ENCODE measurements at places on chromosomes 12 and 14.

DNA sequence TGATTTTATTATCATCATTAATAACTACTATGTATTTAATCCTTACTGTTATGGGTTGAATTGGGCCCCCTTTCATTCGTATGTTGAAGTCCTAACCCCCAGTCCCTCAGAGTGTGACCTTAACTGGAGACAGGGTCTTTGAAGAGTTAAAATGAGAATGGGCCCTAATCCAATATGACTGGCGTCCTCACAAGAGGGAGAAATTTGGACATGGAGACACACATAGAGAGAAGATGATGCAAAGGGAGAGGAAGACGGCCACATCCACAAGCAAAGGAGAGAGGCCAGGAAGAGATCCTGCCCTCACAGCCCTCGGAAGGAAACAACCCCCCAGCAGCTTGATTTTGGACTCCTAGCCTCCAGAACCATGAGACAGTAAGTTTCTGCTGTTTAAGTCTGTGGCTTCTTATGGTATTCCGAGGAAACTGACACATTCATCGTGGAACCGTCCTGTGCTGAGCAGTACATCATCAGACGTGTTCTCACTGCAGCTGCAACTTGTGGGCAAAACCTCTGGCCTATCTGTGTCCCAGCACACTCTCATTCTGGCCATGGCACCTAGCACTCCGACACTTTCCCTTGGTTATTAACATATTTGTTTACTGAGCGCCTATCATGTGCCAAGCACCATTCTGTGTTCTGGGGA, 127.6 kb downstream of the SLC38A6 start:
- no peak for DNase-seq

DNA sequence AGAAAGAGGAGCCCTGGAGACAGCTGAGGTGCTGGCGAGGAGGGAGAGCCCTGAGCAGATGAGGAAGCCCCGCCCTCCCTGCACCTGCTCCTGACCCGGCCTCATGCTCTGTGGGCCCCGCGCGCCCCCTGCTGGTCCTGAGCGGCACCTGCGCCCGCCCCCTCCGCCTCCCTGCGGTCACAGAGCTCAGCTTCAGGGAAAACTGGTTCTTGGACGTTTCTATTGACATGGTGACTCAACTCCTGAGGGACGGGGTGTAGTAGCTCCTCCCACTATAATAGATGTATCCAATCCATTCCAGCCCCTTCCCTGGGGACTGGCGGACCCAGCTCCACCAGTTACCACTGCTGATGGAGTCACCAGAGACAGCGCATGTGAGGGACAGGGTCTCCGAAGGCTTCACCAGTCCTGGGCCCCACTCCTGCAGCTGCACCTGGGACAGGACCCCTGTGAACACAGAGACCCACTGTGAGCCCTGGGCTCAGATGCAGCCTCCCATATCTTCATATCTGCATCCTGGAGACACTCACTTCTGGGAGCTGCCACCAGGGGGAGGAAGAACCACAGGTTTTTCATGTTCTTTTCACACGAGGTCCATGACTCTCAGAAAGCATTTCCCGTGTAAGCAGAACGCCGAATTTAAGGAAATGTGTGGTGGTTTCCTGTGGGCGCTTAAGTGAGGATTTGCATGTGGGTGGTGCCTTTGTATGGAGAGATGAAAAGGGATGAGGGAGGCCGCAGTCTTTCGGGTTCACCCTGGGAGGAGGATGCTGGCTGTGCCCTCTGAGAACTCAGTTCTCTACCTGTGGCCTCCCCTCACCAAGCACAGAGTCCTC, 1346.4 kb downstream of the TMEM121 start:
- DNase-seq = peak; percentile 83

DNA sequence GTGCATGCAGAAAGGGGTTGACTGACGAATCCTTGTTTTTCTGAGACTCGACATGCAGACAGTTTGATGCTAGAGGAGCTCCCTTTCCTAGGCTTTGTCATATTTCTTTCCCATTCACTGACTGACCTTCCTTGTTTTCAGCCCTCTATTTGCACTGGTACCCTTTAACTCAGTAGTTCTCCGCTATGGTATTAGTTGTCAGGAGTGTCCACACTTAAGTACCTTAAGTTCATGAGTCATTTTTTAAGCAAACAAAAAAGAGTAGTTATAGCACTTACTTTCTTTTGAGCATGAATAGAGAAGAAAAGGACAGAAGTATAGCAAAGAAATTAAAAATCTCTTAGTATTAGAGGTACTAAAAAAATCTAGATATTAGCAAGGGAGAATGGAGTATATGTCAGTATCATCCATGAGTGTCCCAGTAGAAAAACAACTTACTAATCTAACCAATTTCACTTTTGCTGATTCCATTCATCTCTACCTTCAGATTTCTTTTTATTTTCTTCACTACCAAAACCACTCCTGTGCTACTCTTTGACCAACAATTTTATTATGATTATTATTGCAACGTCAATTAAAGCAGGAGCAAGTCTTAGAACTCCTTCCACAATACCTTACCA, 8.3 kb downstream of the ATP2B1 start:
- no peak for DNase-seq

DNA sequence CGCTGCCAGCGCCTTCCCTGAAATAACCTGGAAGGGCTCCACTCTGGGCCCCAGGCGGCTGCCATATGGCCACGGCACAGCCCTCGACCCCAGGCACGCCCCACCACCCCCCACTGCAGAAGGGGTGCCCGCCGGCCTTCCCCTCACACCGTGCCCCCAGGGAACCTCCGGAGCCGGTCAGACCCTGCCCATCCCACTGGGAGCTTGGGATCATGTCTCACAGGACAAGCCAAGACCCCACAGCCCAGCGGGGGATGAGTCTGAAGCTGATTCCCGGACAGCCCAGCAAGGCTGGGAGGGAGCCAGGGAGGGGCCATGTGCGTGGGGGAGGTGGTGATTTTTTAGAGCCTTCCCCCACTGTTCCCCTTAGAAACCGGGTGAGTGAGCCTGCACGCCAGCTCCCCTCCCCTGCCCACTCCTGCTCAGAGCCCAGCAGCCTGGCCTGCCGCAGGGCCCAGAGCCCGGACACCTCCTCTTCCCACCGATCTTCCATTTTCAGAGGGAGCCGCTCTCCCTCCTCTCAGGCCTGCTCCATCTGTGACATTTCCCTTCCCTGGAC, 1.4 kb downstream of the RIMBP2 start:
- no peak for DNase-seq

- no peak for DNase-seq
These were observed 426.4 kb downstream of the PCNX1 start for GRCh38 chr14:71333705-71334104.

GRCh38 chr12:49801141-49802063, 26.8 kb downstream of the NCKAP5L start:
- DNase-seq = no peak

GRCh38 chr14:54026671-54027070, 70.0 kb upstream of the BMP4 start:
- DNase-seq = no peak

DNA sequence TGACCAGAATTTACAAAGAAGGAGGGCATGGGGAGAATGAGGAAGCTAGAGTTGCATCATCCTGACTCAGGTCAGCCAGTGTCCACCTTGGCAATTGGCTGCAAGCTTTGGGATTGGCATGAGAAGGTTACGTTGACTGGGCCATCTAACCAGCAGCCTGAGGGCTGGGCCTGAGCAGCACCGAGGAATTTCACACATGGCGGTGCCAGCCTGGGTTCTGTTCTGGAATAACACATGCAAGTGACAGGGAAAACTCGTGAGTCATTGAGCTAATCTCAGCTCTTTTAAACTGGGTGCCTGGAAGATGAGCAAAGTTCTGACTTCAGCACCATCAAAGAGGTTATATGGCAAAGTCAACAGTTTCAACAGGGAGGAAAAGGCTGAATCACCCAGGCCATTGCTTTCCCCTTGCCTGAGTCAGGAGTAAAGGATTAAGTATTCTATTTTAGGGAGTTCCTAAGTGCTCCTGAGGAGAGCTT, 543.2 kb upstream of the TBX3 start:
- no peak for DNase-seq

- DNase-seq = no peak
These were observed 7.5 kb downstream of the NTF3 start for GRCh38 chr12:5439371-5439771.

- DNase-seq = no peak
These were observed 62.1 kb downstream of the ZFC3H1 start for GRCh38 chr12:71601546-71601945.

DNA sequence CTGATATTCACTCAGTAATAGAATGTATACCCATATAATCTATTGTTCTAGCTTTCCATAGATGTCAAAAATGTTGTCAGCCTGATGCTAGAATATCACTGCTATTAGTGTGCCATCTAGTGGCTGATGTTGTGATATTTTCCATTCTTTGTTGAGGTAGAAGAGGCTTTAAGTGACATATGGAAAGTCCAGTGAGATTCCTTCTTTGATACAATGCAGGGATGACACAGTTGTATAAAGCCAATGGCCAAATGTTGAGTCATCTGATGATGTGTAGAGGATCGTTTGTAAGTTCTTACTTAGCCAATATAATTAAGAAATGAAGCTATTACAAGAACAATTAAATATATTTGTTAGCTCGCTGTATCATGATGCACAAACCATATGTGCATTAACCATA, 58.1 kb upstream of the PCED1B start:
- peak; percentile 71 for DNase-seq

DNA sequence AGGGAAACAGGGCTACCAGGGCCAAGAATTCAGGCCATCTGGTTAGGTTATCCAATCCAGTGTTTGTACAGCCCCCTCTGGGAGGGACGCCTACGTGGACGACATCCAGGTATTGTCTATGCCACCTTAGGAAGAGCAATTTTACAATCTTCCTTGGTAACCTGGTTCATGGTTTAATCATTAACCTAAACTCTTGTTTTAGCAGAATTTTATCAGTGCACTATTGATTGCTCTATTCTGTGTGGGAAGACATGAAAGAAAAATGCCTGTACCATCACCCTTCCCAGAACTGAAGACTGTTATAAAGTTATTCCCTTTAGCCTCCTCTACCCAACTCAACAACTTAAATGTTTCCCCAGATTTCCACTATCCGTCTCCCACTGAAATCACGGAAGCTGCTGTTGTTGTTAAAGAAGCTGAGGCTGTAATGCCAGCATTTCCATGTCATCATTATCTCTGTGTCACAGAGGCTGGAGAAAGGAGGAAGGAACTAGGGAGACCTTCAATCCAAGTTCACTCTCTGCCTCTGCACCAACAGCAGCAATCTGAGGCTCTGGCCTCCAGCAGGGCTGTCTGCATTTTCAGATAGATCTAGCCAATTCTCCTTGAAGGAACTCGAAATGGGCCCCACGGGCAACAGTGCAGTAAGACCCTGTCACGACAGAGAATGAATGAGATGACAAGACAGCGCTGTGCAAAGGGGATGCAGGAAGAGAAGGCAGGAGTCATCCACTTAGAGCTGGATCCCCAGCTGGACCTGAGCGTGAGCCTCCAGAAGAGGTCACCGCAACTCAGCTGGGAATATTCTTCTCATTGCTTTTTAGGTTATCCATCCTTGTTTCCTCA, 183.4 kb upstream of the GZMB start:
- no peak for DNase-seq

- DNase-seq = no peak
These were observed 310.0 kb downstream of the ADAMTS20 start for GRCh38 chr12:43241986-43242385.

- no peak for DNase-seq
These were observed 182.3 kb downstream of the NTF3 start for GRCh38 chr12:5614256-5614655.

GRCh38 chr12:71763677-71764379, 9.2 kb downstream of the RAB21 start:
- DNase-seq = no peak

GRCh38 chr12:32273712-32274111, 125.6 kb upstream of the FGD4 start:
- DNase-seq = no peak

All from suppressor macrophage (primary cell).